ENCODE measurements at places on chromosomes 7 and 10.

DNA sequence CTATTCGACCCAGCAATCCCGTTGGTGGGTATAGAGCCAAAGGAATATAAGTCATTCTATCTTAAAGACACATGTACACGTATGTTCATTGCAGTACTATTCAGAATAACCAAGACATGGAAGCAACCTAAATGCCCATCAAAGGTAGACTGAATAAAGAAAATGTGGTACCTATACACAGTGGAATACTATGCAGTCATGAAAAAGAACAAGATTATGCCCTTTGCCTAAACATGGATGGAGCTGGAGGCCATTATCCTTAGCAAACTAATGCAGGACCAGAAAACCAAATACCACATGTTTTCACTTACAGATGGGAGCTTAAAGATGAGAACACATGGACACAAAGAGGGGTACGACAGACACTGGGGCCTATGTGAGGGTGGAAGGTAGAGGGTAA lies 845.3 kb downstream of the TYW1 start:
- no peak for DNase-seq

DNA sequence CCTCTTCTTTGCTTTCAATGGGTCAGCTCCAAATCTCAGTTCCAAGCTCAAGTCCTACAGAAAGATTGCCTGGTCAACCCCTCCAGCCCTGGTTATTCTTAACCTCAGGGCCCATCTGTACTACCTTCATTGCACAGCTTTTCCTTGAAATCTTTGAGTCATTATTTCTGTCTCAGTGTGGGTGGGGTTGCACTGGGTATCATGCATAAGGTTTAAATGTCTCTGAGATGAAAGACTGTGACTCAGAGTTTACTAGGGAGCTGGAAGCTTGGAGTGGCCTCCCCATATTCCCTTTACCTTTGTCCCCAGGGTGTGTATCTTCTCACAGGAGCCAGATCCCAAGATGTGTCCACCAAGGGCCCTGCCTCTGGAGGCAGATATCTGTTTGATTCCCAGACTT lies 3.3 kb upstream of the OR6V1 start:
- no peak for DNase-seq

- DNase-seq, result no peak
Observed at GRCh38 chr7:32155712-32156111, 85.5 kb upstream of the PDE1C start.

DNA sequence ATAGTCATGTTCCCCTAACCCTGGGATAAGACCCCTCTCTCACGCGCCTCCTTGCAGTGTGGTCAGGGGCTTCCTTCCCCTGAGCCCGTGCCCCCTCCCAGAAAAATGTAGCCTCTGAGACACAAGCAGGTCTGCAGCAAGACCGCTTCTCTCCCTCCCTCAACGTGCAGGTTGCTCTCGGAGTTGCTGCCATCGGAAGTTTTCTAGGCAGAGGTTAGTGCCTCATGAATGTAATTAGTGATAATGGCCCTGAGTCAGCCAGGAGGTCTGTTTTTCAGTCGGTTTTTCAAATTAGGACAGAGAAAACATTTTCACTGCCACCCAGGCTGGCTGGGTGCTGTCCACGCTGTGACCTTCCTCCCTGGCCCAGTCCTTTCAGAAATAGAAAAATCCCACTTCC lies 43.2 kb upstream of the PRLHR start:
- DNase-seq, result no peak

- DNase-seq, result no peak
Observed at GRCh38 chr10:2509081-2509531, 558.2 kb upstream of the PFKP start.

DNA sequence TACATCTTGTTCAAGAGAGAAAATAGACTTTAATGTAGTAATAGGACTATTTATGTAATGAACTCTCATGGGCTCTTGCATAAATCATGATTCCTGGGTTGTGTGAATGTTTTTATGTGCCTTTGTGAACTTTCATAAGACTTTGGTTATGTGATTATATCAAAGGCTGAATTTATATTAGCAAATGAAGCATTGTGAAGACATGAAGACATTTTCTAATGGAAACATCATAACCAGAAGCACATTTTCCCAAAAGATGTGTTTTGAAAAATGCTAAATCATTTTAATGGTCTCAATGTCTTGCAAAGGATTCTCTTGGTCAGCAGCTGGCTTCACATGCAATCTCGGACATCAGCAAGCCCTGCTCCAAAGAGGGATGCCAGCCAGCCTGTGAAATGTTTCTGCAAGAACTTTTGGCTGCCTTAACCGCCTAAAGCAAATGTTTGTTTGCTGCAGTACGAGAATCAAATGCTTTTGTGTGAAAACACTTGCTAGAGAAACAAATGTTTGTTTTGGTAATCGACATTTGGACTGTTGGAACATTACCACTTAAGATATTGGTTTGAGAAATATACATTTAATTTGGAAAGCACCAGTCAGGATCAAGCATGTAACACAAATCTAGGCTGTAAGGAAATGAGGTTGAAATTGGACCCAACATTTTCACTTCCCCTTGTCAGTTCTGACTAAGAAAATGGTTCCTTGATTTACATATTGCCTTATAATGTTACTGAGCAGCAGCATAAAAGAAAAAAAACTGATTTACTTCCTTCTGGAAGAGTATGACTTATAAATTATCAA lies 102.1 kb downstream of the RTKN2 start:
- DNase-seq, result no peak

- no peak for DNase-seq
Observed at GRCh38 chr7:133052826-133053225, 29.1 kb downstream of the CHCHD3 start.

GRCh38 chr7:42170724-42171123 lies 66.3 kb downstream of the GLI3 start:
- DNase-seq, result no peak

- DNase-seq, result no peak
Observed at GRCh38 chr10:61786728-61787127, 114.8 kb upstream of the ARID5B start.

DNA sequence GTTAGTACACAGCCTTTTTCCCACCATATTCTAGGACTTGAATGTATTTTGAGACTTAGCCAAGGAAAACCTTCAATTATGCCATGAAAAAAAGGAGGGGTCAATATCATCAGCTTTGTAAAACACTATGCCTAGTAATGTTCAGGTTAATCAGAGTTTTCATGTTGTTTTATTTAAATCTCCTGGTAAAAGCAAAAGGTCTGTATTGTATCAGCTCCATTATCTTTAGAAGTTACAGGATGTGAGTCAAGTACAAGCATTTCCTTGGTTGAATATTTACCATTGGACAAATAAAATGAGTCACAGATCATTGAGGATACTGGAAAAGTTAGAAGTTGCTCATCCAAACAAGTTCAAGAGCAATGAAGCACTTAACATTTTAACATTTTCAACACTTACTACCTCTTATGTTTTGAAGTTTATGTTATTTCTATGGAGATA lies 89.9 kb upstream of the CAPZA2 start:
- no peak for DNase-seq

DNA sequence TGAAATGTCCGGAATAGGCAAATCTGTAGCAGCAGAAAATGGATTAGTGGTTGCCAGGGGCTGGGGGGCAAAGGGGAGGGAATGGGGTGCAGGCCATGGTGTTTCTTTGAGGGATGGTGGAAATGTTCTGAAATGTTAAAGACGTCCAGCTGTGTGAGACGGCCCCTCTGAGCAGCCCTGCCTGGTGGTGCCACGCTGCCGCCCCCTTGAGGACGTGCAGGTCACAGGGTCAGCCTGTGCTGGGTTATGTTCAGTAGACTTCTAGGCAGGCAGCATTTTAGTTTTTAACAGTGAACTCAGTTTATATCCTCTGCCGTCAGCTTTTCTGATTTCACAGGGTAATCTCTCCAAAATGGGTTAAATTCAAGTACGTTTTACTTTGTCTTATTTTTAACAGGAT lies 9.4 kb downstream of the NUB1 start:
- no peak for DNase-seq

DNA sequence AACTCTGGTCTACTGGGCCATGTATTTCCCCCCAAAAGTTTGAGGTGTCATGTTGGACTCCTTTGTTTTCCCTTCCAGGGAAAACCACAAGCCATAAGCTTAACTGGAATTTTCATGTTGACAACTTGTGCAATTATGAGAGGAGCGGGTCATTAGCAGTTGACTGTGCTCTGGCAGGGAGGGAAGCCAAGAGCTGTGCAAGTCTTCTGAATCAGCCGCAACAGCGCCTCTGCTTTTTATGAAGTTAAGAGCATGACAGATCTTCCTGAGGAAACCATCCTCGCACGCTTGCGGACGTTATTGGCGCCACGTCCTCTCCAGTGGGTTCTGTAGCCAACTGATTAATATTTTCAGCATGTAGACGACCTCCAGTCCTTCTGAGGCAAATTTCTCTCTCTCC lies 148.7 kb upstream of the MKI67 start:
- no peak for DNase-seq

GRCh38 chr10:116418389-116418788 lies 9.3 kb upstream of the PNLIPRP3 start:
- DNase-seq, result no peak
